Transverse colon (tissue), 4 donors: ENCODE measurements at places on chromosomes 2 and 18.

DNA sequence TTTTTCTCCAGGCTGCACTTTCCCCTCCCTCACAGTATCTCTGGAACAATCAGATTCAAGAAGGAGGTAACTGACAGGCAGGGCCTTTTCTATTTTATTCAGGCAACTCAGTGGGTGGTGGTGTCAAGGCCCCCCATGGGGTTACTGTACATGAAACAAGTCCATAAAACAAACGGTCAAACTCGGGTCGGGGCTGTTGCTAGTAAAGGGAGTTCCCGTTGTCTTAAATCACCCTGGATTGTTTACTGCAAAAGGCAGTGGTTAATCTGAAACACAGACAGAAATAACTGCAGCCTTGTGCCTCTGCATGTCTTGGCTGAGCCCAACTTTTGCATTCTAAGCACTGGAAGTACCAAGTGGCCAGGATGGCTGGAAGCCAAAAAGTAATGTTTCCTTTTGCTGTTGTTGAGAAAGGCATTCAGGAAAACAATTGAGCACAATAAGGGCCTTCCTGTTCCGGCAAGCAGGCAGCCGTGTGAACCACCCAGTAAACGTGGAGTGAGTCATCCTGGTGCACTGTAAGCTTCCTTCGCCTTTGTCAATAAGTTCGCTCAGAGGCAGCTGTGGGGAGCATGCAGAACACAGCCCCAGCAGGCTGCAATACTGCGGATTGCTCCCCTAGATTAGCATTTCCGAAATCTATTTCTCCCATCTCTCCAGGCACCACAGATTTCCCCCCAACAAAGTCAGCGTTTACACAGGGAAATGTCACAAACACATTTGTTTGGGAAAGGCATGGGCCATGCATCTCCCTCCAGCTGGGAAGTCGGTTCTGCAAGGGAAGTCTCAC lies 149.6 kb downstream of the IRS1 start:
- peak; percentile 82 for DNase-seq

- peak; percentile 82 for DNase-seq
These were observed 36.8 kb downstream of the MOGAT1 start for GRCh38 chr2:222708274-222708710.

- DNase-seq = no peak
These were observed 46.1 kb upstream of the TWIST2 start for GRCh38 chr2:238801791-238802190.

DNA sequence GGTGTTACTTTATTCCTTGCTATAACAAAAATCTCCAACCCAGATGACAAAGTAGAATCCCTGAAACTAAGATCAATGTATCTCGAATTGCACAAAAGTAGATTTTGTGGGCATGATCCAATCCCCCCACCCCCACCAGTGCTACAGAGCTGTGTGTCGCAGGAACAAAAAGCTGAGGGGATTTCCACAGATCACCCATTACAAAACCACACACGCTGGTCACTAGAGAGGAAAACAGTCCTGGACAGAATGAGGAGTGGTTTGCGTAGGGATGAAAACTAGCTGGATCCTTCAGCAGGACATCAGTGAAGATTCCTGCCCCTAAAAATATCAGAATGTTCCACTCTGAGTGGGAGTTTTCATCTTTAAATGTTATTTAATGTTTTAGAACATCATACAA lies 165.3 kb upstream of the STK17B start:
- DNase-seq = no peak

- no peak for DNase-seq
These were observed 118.3 kb downstream of the CAPN13 start for GRCh38 chr2:30688956-30689401.

DNA sequence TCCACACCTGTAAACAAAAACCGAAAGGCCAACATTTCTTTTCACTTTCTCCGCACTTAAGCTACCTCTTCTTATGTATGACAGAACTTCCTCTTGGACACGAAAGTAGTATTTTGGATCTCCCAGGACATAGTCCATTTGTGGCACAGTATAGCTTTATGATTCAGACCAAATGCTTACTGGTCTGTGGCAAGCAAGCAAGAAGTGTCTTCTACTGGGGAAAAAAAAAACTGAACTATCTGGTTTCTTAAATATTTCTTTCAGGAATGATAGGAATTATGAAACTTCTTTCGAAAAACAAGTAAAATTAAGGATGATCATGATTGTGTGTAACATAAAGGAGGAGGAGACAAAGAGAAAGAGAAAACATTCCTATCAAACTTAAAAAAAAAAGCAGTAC lies 33.6 kb downstream of the SRBD1 start:
- DNase-seq = no peak

DNA sequence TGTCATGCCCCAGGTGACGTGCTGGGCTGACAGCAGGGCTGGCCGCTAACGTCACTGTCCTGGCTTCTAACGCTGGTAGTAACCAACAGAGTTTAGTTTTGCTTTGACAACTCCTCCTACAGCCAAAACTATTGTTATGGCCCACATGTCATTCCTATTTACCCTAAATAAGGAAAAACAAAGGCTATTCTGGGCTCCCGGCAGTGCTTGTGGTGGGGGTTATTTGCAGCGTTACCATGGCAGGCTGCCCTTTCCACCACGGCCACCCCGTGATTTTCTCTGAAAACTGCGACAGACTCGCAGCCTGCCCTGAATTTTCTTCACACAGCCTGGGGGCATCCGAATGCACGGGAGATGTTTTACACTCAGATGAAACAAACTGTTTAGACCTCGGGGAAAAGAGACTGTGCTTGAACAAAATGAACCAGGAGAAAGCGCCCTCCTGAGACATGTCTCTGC lies 115.2 kb downstream of the FAM210A start:
- DNase-seq = peak; percentile 45

- no peak for DNase-seq
These were observed 95.0 kb upstream of the CCDC68 start for GRCh38 chr18:55054021-55054990.

GRCh38 chr18:7757175-7757574 lies 190.1 kb downstream of the PTPRM start:
- DNase-seq = no peak

GRCh38 chr2:236676136-236676873 lies 106.7 kb downstream of the ACKR3 start:
- DNase-seq = no peak

GRCh38 chr2:160652236-160652635 lies 158.6 kb upstream of the RBMS1 start:
- DNase-seq = peak; percentile 56

- no peak for DNase-seq
These were observed 21.9 kb downstream of the PPP4R3B start for GRCh38 chr2:55595536-55595935.

- DNase-seq = no peak
These were observed 157.3 kb upstream of the APCDD1 start for GRCh38 chr18:10297086-10297485.

DNA sequence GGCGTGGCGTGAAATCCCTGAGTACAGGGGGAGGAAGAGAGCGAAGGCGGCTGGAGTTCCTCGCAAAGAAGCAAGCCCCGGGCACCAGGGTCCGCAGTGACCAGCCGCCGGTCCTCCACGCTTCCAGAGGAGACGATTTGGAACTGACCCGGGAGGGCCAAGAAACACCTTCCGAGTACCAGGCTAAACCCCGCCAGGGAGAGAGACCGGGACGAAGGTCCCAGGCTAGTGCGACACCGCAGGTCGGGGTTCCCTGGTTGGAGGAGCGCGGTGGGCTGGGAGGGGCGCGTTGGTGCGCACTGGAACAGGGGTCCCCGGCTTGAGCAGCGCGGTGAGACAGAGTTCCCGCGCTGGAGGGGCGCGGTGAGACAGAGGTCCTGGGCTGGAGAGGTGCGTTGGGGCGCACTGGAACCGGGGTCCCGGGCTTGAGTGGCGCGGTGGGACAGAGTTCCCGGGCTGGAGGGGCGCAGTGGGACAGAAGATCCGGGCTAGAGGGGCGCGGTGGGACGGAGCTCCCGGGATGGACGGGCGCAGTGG lies 901 bp downstream of the WDFY1 start:
- peak; percentile 51 for DNase-seq

GRCh38 chr18:50334546-50335152 lies 40.2 kb upstream of the SKA1 start:
- no peak for DNase-seq

DNA sequence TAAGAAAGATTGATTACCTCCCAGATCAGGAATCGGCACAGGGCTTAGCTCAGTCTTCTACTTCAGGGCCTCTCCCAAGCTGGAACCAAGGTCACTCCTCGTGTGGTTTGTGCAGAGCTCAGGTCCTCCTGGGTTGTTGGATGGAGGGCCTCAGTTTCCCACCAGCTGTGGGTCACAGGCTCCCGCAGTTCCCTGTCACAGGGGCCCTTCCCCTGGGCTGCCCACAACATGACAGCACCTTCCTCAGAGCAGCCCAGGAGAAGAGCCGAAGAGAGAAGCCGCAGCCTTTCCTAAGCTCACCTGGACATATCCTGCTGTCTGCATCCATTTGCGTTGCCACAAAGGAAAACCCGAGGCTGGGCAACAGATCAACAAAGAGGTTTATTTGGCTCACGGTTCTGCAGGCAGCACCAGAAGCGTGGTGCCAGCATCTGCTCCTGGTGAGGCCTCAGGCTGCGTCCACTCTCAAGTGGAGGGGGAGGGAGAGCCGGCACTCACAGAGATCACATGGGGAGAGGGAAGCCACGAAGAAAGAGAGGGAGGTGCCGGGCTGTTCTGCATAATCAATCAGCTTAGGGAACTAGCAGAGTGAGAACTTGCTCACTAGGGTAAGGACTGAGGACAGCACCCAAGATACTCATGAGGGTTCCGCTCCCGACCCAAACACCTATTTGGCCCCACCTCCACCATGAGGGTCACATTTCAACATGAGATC lies 13.0 kb upstream of the ALLC start:
- DNase-seq = no peak

DNA sequence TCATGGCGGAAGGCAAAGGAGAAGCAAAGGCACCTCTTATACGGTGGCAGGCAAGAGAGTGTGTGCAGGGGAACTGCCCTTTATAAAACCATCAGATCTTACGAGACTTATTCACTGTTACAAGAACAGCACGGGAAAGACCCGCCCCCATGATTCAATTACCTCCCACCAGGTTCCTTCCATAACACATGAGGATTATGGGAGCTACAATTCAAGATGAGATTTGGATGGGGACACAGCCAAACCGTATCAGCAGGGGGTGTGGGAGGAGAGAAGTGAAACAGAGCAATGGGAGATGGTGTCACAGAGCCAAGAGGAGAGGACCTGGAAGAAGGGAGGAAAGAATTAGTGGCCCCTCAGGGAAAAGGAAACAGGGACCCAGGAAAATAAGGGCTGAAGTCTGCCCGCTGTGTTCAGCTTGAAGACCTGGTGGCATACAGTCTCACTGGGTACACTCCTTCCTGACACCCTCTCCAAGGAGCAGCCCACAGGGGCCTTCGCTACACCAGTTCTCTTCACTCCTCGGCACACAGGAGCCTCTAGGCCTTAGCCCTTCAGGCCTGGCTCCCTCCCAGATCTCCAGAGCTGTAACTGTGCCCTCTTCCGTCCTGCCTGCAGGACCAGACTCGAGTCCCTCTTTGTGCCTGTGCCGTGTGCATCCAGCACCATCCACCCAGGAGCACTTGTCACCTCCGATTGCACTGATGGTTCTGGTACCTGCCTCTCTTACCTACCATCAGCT lies 262.1 kb downstream of the EIPR1 start:
- DNase-seq = no peak

DNA sequence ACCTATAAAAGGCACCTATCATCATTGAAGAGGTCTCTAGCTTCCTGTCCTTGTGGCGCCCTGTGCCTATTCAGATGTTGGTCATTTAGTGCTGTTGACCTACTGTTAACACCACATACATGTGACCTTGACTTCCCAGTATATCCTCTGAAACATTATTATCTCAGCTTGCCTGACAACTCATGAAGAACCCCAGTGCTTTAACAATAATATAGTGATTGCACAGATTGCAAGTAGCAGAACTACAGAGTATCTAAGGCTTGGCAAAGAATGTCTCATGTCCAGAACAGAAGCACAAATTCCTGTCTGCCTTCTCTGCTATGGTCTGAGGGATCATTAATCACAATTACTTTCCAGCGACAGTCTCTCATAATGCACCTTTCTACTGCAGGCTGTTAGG lies 165.3 kb downstream of the LCLAT1 start:
- no peak for DNase-seq

- DNase-seq = no peak
These were observed 235.3 kb upstream of the PXDN start for GRCh38 chr2:1979569-1979968.

- peak; percentile 6 for DNase-seq
These were observed 47.1 kb downstream of the HS1BP3 start for GRCh38 chr2:20603791-20604190.
